Natural killer cell (primary cell): ENCODE measurements at places on chromosomes 13 and 19. TPM values are rescaled to one million over a fixed set of nuclear protein-coding genes. Genes with fewer than 3 reads are reported as not detected.

The HCN2 gene
- total RNA-seq, result 1.6 TPM

The SLC25A42 gene
- total RNA-seq, result 34.6 TPM

The CEACAM6 gene
- total RNA-seq, result not detected

The TGFBR3L gene
- total RNA-seq, result 4.4 TPM

The ERICH6B gene
- total RNA-seq, result not detected

GRCh38 chr19:16139752-16140151 lies 3.7 kb upstream of the HSH2D start:
- H3K27ac ChIP-seq, result peak overlapping the region; percentile 62
- H3K36me3 ChIP-seq, result no peaks in the 10 kb centered on the region
- H3K27me3 ChIP-seq, result no peaks in the 10 kb centered on the region
- peaks cover 99% of the 10 kb centered on the region for H3K4me1 ChIP-seq

GRCh38 chr13:97295283-97296182 lies 73.4 kb downstream of the MBNL2 start:
- H3K36me3 ChIP-seq, result no peaks in the 10 kb centered on the region
- no peak for DNase-seq
- H3K27ac ChIP-seq, result no peak overlapping the region

DNA sequence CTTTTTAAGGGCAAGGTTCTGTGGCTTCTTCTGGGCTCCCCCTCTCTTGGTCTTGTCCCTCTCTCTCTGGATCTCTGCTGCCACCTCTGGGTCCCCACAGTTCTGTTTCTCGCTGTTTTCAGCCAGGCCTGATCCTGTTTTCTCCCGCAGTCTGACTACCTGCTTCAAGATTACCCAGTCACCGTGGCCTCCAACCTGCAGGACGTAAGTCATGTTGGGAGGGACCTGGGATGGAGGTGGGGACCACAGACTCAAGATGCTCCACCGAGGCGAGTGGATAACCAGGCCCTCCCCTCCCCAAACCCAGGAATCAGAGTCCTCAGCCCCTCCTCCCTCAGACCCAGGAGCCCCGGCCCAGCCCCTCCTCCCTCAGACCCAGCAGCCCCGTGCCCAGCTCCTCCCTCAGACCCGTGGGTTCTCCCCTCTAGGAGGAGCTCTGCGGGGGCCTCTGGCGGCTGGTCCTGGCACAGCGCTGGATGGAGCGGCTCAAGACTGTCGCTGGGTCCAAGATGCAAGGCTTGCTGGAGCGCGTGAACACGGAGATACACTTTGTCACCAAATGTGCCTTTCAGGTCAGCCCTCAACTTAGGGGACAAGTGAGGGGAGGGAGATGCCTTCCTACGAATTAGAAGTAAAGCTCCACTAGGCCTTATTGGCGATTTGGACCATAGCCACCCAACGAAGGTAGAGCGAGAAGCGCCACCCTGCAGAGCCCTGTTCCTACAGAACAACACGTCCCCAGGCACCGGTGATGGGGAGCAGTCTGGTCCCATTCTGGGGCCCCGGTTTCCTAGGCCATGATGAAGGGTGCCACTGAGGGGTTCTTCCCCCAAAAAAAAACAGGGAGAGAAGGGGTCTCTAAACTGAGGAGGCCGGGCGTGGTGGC lies 2.2 kb downstream of the FLT3LG start:
- no peak overlapping the region for H3K4me3 ChIP-seq
- peak overlapping the region; percentile 89 for H3K27ac ChIP-seq
- DNase-seq, result peak; percentile 83
- H3K27me3 ChIP-seq, result no peaks in the 10 kb centered on the region
- H3K36me3 ChIP-seq, result peaks cover 17% of the 10 kb centered on the region

DNA sequence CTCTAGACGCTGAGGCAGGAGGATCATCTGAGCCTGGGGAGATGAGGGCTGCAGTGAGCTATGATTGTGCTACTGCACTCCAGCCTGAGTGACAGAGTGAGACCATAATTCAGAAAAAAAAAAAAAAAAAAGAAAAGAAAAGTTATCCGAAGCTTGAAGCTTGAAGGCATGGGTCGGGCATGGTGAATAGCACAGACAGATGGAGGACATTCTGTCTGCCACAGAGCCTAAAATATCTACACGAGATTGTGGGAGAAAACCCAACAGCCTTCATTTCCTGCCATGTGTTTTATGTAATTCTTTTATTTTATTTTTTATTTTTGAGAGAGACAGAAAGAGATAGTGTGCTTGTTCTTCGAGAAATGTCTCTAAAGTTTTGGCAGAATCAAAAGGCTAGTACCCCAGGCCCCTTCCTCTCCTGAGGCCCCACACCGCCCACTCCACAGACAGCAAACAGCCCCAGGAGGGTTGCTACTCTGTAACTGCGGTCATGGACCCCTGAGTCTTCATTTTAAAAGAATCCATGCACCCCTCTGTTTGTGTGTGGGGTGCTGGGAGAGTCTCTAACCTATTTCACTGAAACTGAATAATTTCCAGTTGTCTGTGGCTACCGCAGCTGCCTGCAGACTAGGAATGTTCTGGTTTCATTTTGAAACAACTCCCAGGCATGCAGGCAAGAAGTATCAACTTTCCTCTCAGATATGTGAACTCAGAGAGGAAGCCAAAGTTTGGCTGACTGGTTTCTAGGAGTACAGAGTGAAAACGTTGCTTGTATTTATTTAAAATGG lies 38.4 kb upstream of the RCBTB2 start:
- H3K4me1 ChIP-seq, result peaks cover 25% of the 10 kb centered on the region
- H3K36me3 ChIP-seq, result no peaks in the 10 kb centered on the region
- no peak overlapping the region for H3K4me3 ChIP-seq
- no peak overlapping the region for H3K27ac ChIP-seq
- H3K27me3 ChIP-seq, result no peaks in the 10 kb centered on the region

DNA sequence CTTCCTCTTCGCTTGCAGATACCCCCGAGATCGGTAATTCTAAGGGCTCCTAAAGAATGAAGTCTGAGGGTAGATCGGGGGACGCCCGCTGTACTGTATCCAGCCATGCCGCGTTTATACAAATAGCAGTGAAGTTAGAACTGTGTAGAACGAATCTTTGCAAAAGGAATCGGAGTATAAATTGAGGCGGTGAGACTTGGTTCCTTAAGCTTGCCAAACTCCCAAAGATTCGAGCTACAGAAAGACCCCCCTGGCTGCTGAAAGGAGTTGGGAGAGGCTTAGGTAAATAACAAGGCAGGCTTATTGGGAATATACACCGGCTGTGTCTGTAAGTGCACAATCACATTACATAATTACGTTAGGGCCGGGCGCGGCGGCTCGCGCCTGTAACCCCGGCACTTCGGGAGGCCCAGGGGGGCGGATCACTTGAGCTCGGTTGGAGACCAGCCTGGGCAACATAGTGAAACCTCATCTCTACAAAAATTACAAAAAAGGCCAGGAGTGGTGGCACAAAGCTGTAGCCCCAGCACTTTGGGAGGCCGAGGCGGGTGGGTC lies 12.2 kb downstream of the TMEM160 start:
- peaks cover 4% of the 10 kb centered on the region for H3K27me3 ChIP-seq
- H3K4me3 ChIP-seq, result peak overlapping the region; percentile 42
- H3K36me3 ChIP-seq, result no peaks in the 10 kb centered on the region
- H3K4me1 ChIP-seq, result peaks cover 22% of the 10 kb centered on the region
- H3K27ac ChIP-seq, result peak overlapping the region; percentile 23

GRCh38 chr13:94233401-94233800 lies 246.1 kb downstream of the DCT start:
- H3K4me3 ChIP-seq, result no peak overlapping the region
- H3K27ac ChIP-seq, result no peak overlapping the region
- no peak for DNase-seq
- H3K27me3 ChIP-seq, result no peaks in the 10 kb centered on the region

DNA sequence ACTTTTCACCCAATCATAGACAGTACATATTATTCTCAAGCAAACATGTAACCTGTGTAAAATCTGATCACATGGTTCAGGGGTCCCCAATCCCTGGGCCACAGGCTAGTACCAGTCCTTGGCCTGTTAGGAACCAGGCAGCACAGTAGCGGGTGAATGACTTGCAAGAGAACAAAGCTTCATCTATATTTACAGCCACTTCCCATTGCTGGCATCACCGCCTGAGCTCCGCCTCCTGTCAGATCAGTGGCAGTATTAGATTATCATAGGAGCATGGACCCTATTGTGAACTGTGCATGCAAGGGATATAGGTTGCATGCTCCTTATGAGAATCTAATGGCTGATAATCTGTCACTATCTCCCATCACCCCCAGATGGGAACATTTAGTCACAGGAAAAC lies 133.1 kb downstream of the MAB21L1 start:
- no peaks in the 10 kb centered on the region for H3K36me3 ChIP-seq
- no peak overlapping the region for H3K4me3 ChIP-seq
- H3K27me3 ChIP-seq, result no peaks in the 10 kb centered on the region
- no peaks in the 10 kb centered on the region for H3K4me1 ChIP-seq
- DNase-seq, result no peak

DNA sequence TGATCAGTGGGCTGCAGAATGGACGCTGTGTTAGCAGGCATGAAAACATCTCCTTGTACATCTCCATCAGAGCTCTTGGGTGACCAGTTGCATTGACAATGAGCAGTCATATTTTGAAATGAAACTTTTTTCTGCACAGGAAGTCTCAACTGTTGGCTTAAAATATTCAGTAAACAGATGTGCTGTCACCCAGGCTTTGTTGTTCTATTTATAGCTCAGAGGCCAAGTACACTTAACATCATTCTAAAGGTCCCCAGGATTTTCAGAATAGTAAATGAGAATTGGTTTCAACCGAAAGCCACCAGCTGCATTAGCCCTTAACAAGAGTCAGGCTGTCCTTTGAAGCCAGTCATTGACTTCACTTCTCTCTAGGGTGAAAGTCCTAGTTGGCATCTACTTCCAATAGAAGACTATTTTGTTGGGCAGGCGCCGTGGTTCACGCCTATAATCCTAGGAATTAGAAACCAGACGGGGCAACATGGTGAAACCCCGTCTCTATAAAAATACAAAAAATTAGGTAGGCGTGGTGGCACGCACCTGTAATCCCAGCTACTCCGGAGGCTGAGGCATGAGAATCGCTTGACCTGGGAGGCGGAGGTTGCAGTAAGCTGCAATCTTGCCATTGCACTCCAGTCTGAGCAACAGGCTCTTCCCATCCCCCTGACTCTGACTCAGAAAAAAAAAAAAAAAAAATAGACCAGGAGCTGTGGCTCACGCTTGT lies 7.9 kb upstream of the PDE4A start:
- no peak overlapping the region for H3K4me3 ChIP-seq
- H3K4me1 ChIP-seq, result peaks cover 76% of the 10 kb centered on the region
- H3K27me3 ChIP-seq, result peaks cover 5% of the 10 kb centered on the region
- peak overlapping the region; percentile 94 for H3K27ac ChIP-seq
- H3K36me3 ChIP-seq, result no peaks in the 10 kb centered on the region

DNA sequence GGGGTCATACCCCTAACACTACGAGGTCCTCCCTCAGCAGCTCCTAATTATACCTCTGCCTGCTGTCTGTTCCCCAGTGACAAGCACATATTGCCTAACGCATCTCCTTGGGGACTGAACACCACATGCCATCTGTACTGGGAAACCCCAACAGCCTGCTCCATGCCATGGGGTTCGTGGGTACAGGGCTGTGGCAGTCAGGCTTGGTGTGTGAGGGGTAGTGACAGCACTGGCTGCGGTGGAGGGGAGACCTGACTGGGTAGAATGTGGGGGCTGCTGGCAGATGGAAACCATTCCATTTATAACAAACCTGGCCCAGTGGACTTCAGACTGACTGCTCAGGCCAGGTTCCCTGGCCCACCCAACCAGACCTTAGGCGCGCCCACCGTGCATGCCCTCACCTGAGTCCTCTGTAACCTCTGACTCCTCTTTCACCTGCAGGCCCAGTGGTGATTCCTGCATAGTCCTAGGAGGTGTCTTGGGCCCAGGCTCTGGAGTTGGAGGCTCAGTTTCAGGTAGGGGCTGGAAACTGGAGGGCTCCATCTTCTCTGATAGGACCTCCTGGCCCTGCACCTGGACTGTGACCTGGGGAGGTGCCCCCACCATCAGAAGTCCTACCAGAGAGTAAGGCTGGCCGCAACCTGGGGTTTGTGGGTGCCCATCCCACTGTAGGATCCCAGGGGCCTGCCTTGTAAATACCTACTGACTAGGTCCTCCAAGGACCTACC lies 3.0 kb downstream of the MZF1 start:
- H3K4me3 ChIP-seq, result no peak overlapping the region
- H3K4me1 ChIP-seq, result peaks cover 29% of the 10 kb centered on the region
- peak; percentile 15 for DNase-seq
- H3K27ac ChIP-seq, result no peak overlapping the region

- no peak overlapping the region for H3K27ac ChIP-seq
- no peaks in the 10 kb centered on the region for H3K36me3 ChIP-seq
- H3K27me3 ChIP-seq, result no peaks in the 10 kb centered on the region
- no peak overlapping the region for H3K4me3 ChIP-seq
- DNase-seq, result no peak
Observed at GRCh38 chr13:74816737-74817136, 665.2 kb downstream of the TBC1D4 start.
